ENCODE measurements at places on chromosomes 13 and 19.

- DNase-seq: no peak
Observed at GRCh38 chr19:39172700-39173501, 23.9 kb upstream of the NCCRP1 start.

- peak; percentile 82 for DNase-seq
Observed at GRCh38 chr19:55640043-55640576, 692 bp upstream of the ZNF580 start.

DNA sequence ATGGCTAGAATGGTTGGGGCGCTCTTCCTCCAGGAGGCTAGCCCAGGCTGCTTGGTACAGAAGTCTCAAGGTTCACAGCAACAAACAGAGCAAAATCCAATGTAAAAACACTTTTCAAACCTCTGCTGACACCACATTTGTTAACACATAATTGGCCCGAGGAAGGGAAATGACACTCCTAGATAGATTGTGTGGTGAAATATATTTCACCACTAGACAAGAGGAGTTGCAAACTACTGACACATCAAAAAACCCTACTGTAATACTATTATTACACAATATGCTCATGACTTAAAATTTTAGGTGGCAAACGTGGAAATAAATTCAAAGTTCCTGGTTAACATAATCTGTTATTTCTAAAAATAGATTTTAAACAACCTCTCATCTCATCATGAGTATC, 643.6 kb downstream of the PCDH9 start:
- no peak for DNase-seq

DNA sequence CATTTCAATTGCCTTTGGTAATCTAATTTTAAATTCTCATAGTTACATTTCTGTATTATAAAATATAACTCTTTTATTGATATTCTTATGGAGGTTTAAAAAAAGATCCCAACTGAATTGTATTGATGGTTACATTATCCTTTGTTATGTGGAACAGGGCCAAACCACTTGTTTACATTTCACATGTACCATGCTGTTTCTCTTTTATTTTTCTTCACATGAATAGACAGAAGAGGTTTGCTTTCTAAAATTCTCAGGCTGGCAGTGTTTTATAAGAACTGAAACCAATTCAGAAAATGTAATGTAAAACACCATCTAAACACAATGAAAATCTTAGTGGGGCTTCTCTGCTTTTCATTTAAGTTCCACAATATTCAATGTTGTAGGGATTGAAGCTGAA, 122.5 kb downstream of the GPC5 start:
- DNase-seq: no peak

- DNase-seq: no peak
Observed at GRCh38 chr19:51726049-51726448, 2.3 kb upstream of the HAS1 start.

DNA sequence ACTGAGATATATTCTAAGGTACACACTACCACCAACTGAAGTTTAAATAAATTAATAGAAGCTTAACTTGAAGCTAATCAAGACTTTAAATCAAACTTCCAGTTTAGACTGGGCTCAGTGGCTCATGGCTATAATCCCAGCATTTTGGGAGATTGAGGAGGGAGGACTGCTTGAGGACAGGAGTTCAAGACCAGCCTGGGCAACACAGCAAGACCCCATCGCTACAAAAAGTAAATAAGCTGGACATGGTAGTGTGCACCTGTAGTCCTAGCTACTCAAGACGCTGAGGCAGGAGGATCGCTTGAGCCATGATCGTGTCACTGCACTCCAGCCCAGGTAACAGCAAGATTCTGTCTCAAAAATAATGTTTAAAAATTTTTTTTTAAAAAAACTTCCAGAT, 8.6 kb downstream of the KPNA3 start:
- no peak for DNase-seq

All from CD8-positive, alpha-beta memory T cell (primary cell).